ENCODE measurements at places on chromosomes 2 and 18.

- no peak for DNase-seq
Measured at GRCh38 chr2:46380038-46380940, 83.1 kb downstream of the EPAS1 start.

DNA sequence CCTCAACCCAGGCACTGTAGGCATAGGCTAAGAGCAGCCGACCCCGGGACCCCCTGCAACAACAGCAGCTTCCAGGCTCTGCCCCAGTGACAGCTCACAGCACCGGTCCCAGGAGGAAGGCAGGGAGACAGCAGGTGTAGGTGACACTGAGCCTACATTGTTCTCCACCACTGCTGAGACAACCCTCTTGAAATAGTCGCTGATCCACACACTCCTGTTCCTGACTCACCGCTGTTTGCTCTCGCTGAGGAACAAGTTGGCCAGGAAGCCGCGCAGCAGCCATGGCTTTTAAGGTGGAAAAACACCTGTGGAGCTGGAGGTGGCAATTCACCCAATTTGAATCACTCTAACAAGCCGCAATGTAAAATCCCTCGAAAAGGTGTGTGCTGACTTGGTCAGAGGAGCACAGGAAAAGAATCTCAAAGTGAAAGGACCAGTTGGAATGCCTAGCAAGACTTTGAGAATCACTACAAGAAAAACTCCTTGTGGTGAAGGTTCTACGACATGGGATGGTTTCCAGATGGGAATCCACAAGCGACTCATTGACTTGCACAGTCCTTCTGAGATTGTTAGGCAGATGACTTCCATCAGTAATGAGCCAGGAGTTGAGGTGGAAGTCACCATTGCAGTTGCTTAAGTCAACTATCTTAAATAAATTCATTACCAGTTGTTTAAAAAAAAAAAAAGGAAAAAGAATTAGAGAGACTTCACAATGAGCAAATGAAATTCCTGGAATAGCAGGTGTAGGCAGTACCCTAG lies 167.5 kb downstream of the ARL4C start:
- no peak for DNase-seq

- no peak for DNase-seq
Measured at GRCh38 chr2:56102866-56103265, 80.9 kb upstream of the CCDC85A start.

- no peak for DNase-seq
Measured at GRCh38 chr2:45105050-45105582, 95.9 kb upstream of the SIX2 start.

- no peak for DNase-seq
Measured at GRCh38 chr2:64410671-64411070, 43.3 kb upstream of the LGALSL start.

DNA sequence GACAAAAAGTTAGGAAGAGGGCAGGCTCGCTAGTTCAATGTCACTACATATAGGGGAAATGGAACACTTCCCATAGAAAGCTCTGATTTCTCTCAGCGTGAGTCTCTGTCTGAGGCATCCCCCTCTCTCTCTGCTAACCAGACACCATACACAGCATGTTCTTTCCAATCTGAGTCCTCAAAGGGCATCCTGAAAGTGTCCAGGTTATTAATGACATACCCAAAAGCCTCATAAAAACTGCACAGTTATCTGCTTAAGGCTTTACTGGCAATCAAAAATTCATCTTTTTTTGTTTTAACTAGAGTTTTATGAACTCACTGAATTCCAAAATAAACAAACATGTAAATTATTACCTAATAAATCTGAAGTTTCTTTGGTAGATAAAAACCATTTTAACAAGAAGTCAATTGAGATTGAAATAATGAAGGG lies 137.4 kb downstream of the AFF3 start:
- DNase-seq, result no peak

GRCh38 chr2:54570925-54571694 lies 115.0 kb downstream of the SPTBN1 start:
- DNase-seq, result no peak

GRCh38 chr2:134175834-134176233 lies 78.0 kb upstream of the MGAT5 start:
- no peak for DNase-seq

GRCh38 chr2:106944215-106944614 lies 58.2 kb upstream of the ST6GAL2 start:
- DNase-seq, result no peak

DNA sequence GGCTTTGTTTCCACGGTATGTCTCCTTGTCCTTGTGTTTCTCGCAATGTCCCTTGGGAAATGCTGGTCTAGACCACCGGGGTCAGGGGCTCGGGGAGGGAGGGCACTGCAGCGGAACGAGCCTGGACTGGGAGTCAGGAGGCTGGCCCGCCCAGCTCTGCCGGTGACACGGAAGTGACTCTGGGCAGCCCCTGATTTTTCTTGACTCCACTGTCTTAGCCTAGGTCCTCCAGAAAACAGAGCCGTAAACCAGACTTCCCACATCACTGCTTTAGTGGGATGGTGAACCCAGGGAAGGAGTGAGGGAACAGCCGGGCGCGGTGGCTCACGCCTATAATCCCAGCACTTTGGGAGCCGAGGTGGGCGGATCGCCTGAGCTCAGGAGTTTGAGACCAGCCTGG lies 144.2 kb downstream of the ASB1 start:
- no peak for DNase-seq

- no peak for DNase-seq
Measured at GRCh38 chr2:7430869-7431641, 513.8 kb downstream of the RNF144A start.

- DNase-seq, result no peak
Measured at GRCh38 chr2:166419616-166419934, 43.8 kb upstream of the SCN9A start.

- no peak for DNase-seq
Measured at GRCh38 chr2:64753399-64753798, 99.7 kb upstream of the SERTAD2 start.

DNA sequence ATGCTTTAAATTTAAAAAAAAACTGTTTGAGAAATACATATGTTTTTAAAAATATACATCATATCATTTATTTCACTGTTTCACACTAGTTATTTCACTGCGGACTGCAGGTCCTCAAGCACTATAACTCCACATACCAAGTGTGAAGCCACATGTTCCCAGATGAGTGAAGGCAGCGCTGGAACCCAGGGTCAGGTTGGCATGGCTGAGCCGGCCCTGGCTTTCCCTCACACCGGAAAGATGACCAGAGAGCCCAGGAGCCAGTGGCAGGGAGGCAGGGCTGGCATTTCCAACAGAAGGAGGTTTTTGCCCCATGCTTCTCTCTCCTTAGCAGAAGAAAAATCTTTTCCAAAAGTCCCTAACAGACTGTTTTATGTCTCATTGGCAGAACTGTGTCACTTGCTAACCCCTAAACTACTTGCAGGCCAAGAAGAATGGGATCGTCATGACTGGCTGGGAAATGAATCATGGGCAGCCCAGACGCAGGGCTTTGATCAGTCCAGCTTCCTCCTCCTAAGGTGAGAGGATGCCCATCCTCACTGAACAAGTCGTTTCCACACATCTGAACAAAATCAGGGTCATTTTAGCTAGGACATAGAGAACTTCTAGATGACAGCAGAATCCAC lies 287.6 kb upstream of the HNRNPA3 start:
- DNase-seq, result no peak

DNA sequence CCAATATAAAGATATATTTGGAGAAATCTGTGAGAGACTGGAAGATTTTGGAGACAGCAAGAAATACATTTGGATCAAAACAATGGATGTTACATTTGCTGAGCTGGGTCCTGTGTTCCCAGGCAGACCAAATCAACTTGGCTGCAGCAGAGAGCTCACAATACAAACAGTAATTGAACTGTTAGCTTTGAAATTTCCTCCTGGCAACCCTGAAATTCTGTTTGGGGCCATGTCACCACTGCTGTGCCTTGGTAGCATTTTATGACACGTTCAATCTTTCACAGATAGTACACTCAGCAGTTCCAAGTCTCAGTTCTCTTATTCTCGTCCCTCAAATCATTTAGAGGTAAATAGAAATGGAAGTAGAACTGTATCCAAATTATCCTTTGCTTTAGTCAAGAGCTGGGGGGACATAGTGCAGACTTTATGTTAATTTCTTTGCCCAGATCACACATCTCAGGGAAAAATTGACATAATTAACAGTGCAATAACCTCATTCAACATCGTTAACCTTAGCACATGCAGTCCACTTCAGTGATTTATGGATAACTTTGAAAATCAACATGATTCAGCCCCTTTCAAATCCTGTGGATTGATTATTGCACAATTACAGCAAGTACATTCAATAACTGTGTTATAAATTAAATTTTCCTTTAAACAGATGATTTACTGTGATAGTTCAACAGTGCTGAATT lies 277.4 kb upstream of the MC4R start:
- no peak for DNase-seq

- no peak for DNase-seq
Measured at GRCh38 chr2:37614061-37614738, 57.2 kb downstream of the CDC42EP3 start.

DNA sequence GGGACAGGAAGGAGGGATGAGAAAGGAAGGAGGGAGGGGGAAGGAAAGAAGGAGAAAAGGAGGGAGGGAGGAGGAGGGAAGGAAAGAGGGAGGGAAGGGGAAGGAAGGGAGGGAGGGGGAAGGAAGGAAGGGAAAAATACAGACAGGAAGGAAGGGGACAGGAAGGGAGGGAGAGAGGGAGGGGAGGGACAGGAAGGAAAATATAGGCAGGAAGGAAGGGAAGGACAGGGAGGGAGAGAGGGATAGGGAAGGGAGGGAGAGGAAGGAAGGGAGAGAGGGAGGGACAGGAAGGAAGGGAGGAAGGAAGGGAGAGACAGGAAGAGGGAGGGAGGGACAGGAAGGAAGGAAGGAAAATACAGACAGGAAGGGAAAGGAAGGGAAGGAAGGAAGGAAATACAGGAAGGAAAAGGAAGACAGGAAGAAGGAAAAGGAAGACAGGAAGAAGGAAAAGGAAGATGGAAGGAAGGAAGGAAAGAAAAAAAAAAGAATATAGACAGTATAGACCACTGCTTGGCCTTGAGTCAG lies 63.6 kb downstream of the FEZ2 start:
- no peak for DNase-seq

DNA sequence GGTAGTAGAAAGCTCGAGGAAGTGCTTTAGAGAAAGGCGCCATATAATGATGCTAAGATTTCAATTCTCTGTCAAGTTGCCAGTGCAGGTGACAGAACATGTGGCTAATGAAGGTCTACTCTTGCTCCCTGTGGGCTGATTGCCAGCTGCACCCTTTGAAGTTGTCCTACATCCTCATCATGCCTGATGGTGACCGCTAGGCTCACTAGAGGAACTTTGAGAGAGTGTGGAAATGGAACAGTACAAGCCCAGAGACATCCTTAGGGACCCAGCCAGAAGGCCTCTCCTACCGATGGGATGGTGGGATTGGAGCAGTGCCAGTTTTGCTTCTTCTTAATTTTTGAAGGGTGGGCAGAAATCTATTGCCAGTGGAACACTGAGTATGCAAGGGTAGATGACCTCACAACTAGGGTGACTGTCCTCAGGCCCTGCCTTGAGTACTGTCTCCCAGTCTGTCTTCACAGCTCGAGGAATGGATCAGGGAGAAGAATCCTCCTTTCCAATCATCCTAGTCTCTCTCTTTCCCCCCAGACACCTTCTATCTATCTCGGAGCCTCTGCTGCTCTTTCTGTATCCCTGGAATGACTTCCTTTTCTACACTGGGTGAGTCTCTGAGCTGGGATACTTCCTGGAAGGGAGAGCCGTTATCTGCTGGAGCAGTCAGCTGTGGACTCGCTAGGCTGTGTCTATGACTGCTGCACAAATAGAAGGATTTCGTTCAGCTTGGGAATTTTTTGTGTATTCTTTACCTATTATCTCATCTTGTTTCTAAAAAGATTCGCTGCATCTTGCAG lies 33.5 kb downstream of the LGALSL start:
- peak; percentile 59 for DNase-seq

GRCh38 chr18:58754544-58755068 lies 83.3 kb downstream of the MALT1 start:
- DNase-seq, result peak; percentile 60

DNA sequence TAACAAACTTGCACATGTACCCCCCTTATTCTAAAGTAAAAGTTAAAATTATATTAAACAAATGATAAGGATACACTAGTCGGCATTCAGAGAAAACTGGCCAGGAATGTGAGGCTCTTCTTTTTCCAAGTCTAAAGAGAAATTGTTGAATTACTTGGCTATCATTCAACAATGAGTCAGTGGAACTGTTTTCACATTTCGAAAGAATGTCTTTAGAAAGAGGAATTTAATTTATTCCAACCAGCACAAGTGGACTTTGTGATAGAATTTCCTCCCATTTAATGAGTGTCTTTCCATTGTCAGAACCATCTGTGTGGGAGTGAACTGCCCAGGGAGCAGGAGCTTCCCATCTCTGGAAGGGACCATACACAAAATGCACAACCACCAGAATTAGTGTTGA lies 792.2 kb downstream of the EPHA4 start:
- no peak for DNase-seq

- no peak for DNase-seq
Measured at GRCh38 chr18:10354241-10354811, 100.1 kb upstream of the APCDD1 start.

GRCh38 chr2:223585666-223586065 lies 16.5 kb downstream of the SCG2 start:
- no peak for DNase-seq

DNA sequence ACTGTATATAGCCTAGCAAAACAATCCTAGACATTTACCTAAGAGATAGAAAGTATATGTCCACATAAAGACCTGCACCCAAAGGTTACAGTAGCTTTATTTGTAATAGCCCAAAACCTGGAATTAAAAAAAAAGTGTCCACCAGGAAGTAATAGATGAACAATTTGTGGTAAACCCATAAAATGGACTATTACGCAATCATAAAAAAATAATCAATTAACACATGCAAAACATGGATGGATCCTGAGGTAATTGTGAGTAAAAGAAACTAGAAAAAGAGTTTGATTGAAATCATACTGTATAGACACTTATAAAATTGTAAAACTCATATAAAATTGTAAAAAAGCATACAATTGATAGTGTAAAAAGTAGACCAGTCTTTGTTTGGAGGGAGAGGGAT lies 673.0 kb upstream of the ZNF804A start:
- DNase-seq, result no peak

DNA sequence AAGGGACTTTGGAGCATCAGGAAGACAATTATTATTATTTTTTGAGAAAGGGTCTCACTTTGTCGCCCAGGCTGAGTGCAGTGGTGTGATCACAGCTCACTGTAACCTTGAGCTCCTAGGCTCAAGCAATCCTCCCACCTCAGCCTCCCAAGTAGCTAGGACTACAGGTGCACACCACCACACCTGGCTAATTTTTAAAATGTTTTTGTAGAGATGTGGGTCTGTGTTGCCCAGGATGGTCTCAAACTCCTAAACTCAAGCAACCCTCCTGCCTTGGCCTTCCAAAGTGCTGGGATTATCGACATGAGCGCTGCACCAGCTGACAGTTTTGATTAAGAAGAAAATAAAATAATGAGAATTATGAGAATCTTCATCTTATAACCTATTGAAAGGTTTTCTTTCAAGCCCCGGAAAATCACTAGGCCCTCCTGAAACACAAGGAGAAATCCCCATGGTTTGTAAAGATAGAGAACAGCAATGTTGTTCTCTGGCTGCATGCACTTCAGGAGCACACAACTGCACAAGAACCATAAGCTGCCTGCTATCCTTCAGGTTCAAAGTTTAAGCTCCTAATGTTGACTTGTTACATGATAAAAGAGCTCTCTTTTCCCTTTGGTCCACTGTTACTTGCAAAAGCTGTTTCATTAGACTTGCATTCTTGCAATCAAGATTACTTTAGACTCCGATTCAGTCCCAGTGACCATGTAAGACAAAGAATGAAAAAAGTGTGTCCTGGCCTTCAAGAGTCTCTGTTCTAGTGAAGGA lies 16.8 kb downstream of the NPC1 start:
- DNase-seq, result no peak

GRCh38 chr2:191636235-191636543 lies 41.7 kb upstream of the NABP1 start:
- no peak for DNase-seq

- DNase-seq, result no peak
Measured at GRCh38 chr2:208570851-208571763, 164.5 kb downstream of the PTH2R start.

Data from coronary artery (tissue), 2 donors.